HT1080 (cell line): ENCODE measurements at places on chromosomes 1 and 21.

DNA sequence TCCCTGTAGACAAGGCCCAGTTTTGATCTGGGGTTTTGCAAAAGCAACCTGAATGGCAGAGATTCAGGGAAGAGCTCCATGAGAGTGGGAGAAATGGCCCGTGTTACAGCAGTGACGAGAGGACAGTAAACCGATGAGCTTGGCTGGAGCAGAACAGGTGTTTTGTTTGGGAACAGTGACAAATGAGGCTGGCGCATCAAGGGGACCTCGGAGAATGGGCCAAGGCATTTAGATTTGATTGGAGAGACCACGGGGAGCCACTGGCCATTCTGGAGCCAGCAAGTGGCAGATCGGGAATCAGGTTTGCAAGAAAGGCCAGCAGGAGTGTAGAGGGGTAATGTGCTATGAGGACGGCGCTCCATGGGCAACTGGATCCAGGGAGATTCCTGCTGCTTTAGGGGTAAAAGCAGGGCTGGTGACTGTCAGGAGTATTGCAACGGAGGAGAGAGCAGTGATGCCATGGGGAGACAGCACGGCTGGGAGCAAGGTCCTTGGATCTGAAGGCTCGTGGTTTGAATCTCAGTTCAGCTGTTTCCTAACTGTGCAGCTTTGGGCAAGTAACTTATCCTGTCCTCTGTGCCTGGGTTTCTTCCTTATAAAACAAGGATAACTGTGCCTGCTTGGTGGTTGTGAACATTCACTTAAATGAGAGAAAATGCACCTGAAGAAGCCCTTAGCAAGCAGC, 9.9 kb upstream of the KLHDC7A start:
- no peak for DNase-seq

- no peak for DNase-seq
Observed at GRCh38 chr1:204831186-204831585, 39.5 kb upstream of the NFASC start.

DNA sequence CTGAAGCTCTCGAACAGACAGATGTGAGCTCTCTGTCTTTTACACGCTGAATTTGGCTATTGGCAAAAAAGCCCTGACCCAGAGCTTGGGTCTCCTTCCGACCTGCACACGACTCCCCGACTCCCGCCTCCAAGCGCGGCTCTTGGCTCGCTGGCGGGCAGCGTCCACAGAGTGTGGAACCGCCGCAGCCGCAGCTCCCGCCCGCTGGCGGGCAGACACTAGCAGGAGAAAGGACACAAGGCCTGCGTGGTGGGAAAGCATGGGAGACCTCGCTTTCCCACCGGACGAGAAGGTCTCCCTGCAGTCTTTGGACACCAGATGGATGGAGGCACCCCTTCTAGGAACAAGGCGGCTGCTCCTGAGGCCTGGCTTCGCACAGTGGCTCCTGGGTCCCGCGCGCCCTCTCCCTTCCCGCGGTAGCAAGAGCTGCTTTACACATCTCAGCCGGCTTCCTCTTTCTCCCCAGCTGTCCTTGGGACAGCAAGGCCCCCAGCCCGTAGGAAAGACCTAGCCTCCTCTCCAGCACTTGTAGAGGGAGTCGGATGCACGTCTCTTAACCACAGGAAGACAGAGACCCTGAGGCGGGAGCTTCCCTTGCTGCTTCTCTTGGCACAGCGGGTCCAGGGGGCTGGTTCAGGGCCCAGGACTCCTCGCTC, 92.1 kb downstream of the PRKAB2 start:
- DNase-seq, result no peak

DNA sequence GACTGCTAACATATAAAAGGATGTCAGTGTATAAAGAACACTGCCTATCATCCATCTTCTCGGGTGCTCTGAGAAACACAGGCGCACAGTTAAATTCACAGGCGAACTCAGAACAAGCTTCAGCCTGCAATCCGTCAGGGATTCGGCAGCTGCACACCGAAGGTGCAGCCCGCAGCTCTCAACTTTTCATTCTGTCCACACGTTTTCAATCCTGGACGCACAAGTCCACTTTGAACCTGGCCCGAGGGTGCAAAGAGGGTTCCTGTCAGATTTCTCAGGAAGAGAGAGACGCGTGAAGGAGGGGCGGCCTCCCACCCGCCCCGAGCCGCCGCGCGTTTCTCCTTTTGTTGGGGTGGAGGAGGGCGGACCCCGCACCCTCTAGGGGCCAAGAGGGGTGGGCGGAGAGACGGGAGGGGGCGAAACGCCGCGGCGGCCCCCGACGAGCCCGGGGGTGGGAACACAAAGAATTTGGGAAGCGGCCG, 724 bp downstream of the DOCK7 start:
- DNase-seq, result peak; percentile 49

GRCh38 chr21:14620152-14620551, 74.0 kb upstream of the SAMSN1 start:
- no peak for DNase-seq

DNA sequence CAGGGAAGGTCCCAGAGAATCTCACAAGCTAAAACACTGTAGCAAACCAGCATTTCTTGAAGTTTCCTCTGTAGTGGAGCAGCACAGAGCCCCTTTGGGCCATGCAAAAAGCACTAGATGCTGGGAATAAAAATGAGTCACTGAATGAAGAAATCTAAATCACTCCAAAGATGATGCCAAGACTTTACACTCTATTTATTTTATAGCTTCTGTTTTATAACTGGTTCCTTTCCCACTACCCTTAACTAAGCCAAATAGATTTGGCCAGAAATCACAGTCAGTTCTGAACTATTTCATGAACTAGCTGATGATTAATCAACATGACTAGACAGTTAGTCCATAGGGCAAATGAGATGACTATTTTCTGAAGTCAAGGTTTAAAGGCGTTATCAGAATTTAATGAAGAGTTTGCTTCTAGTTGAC, 89.5 kb downstream of the SCMH1 start:
- DNase-seq, result peak; percentile 86

DNA sequence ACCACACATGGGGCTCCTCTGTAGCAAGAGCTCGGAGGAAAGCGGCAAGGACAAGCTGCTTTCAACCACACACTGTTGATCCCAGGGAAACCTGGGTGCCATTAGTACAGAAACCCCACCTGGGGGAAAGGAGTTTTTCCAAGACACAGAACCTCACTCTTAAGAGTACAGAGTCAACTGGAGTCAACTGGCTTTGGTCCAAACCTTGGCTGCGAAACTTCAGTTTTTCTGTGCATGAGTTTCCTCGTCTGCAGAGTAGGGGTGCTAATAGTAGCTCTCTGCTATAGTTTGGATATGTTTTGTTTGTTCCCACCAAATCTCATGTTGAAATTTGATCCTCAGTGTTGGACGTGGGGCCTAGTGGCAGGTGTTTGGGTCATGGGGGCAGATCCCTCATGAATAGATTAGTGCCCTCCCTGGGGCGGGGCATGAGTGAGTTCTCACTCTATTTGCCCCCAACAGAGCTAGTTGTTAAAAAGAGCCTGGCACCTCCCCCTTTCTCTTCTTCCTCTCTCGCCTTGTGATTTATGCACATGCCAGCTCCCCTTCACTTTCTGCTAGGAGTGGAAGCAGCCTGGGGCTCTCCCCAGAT, 161.1 kb downstream of the PIGK start:
- DNase-seq, result no peak

DNA sequence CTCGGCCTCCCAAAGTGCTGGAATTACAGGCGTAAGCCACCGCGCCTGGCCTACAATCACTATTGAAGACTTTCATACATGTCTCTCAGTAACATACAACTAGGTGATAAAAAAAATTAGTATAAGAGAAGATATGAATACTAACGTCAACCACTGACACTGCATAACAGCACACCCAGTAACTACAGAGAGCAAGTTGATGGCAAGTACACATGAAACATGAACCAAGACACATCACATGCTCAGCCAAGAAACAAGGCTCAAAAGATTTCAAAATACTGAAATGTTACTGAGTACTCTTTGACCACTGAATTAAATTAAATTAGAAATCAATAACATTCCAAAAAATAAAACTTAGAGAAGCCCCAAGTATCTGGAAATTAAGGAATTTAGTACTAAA, 168.1 kb downstream of the SLC45A1 start:
- DNase-seq, result no peak

GRCh38 chr21:41678016-41678923, 88.6 kb downstream of the RIPK4 start:
- peak; percentile 60 for DNase-seq

GRCh38 chr1:55425310-55425930, 210.3 kb upstream of the USP24 start:
- no peak for DNase-seq

DNA sequence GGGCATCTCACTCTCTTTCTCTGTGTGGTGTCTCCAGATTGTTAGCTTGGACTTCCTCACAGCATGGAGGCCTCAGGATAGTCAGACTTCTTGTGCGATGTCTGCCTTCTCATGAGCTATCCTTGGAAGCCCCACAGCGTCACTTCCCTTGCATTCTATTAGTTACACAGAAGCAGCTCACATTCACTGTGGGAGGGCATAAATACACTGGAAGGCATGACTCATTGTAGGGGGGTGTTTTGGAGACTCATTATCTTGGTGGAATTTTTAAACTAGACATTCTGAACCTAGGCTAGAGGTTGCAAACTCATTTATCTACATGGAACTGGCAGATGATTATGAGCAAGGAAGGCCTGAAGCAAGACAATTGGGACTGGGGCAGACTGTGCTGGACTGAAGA, 21.4 kb upstream of the FASLG start:
- peak; percentile 94 for DNase-seq

DNA sequence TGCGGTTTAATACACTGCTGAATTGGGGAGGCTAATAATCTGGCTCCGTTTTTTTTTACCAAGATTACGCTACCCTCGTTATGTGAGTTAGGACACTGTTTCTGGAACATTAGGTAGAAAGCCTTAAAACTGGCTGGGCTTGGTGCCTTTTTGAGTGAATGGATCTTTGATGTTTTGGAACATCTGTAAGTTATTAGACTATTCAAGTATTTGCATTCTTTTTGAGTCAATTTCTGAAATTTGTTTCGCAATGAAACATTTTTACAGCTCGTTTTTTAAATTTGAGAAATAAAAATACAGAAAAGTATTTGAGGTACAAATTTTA, 106.9 kb downstream of the LTN1 start:
- no peak for DNase-seq

DNA sequence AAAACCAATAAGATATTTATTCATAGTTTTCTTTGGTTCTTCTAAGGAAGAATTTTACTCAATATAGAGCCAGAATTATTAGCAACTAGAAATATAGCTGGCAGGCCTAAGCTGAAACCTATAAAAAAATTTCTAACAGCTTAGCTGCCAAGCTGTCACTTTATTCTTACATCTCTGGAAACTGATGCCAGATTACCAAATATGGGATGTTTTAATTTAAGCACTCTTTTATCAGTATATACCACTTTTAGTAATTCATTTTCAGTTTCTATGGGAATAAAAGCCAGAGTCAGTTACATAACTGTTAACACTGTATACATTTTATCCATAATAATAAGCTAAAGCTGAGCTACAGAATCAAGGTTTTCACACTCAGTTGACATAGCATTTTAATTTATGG, 68.7 kb upstream of the MPC2 start:
- DNase-seq, result no peak

DNA sequence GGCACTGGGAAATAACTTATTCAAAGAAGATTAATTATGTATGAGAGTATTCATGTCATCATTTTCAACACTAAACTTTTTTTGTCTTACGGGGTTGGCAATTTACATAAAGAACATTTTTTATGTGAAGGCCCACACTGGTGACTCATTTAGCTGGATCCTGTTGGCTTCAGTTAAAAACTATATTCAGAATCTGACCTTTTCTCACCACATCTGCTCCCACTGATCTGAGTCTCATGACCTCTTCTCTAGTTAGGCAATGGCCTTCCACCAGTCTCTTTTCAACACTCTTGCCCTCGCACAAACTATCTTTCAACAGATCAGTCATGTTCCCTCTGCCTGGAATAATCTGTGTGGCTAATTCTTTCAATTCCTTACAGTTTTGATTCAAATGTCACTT, 53.4 kb downstream of the TMPRSS15 start:
- peak; percentile 67 for DNase-seq

- DNase-seq, result no peak
Observed at GRCh38 chr1:155184835-155185782, 11.5 kb downstream of the TRIM46 start.

DNA sequence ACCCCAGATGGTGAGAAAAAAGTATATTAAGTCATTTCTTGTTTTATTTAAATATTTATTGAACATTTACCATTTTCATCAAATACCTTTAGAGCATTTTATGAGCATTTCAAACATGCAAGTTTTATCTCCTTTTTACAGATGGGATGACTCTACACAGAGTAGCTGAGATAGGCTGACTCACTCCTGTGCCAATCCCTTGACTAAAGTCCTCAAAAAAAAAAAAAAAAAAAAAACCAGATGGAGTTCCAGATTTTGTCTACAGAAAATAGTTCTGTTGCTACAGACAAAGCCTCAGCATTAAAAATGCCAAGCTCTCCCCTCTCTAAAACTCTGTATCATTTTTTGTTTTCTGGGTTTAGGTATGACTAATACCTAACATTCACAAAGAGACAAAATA, 303.0 kb upstream of the PLD5 start:
- DNase-seq, result peak; percentile 66

DNA sequence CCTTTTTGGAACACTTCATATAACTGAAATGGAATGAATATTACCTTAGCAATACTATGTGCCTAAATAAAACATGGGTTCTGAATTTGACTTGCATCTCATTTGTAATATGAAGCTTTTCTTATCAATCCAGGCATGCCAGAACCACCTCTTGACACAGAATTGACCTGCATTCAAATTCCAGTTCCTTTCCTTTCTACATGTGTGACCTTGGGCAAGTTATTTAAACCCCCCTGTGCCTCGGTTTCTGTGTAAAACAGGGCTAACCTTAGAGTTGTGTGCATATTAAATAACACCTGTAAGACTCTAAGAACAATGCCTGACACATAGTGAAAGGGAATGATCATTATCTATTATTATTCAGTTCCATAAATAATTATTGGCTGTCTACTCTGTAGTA, 2.0 kb upstream of the NOS1AP start:
- DNase-seq, result no peak

GRCh38 chr1:23118957-23119792, 49.5 kb downstream of the LUZP1 start:
- DNase-seq, result peak; percentile 34
